ENCODE measurements at places on chromosomes 1 and 21. TPM values are rescaled to one million over a fixed set of nuclear protein-coding genes. Genes with fewer than 3 reads are reported as not detected.

The NUP210L gene
- total RNA-seq = not detected

The MYOM3 gene
- total RNA-seq = not detected

The DPT gene
- 0.10 TPM for total RNA-seq

The SPRR4 gene
- total RNA-seq = not detected

The HMGB4 gene
- total RNA-seq = not detected

The MNDA gene
- 36.8 TPM for total RNA-seq

The PRKCZ gene
- 1.9 TPM for total RNA-seq

The C8B gene
- total RNA-seq = not detected

The OR2G6 gene
- total RNA-seq = 1.1 TPM

The CATSPERE gene
- total RNA-seq = not detected

The COL8A2 gene
- 0.08 TPM for total RNA-seq

The GJA4 gene
- 0.18 TPM for total RNA-seq

The FGR gene
- 83.8 TPM for total RNA-seq

The KDF1 gene
- 0.24 TPM for total RNA-seq

The DISP3 gene
- total RNA-seq = 0.18 TPM

The HMCN1 gene
- total RNA-seq = 0.03 TPM

The LRRC3 gene
- 0.31 TPM for total RNA-seq

The AIRE gene
- total RNA-seq = 0.10 TPM

The CMPK1 gene
- 116 TPM for total RNA-seq

The HTR6 gene
- 4.3 TPM for total RNA-seq

The TCP10L gene
- total RNA-seq = not detected

The DNALI1 gene
- total RNA-seq = not detected

The CYP4Z1 gene
- total RNA-seq = not detected

The FMO2 gene
- total RNA-seq = not detected

The ZBTB8A gene
- 2.7 TPM for total RNA-seq

The FCRL5 gene
- 7.8 TPM for total RNA-seq

The GLIS1 gene
- not detected for total RNA-seq

The CCDC190 gene
- not detected for total RNA-seq

The SHCBP1L gene
- total RNA-seq = not detected

The NCAM2 gene
- total RNA-seq = 0.13 TPM

The AMY1B gene
- total RNA-seq = not detected

The ANGPTL3 gene
- not detected for total RNA-seq

The PRAMEF14 gene
- total RNA-seq = not detected

The PLA2G2F gene
- total RNA-seq = not detected

The PRAMEF13 gene
- not detected for total RNA-seq

The CHRM3 gene
- total RNA-seq = not detected

The CRYAA gene
- total RNA-seq = not detected

The RHBDL2 gene
- not detected for total RNA-seq

The CNIH3 gene
- 1.7 TPM for total RNA-seq

The FNDC5 gene
- total RNA-seq = not detected

The CR1L gene
- total RNA-seq = not detected

The ANKRD35 gene
- 0.08 TPM for total RNA-seq

The MAP3K7CL gene
- total RNA-seq = 7.7 TPM
